ENCODE measurements at places on chromosomes 5 and 9. TPM values are rescaled to one million over a fixed set of nuclear protein-coding genes. Genes with fewer than 3 reads are reported as not detected.

DNA sequence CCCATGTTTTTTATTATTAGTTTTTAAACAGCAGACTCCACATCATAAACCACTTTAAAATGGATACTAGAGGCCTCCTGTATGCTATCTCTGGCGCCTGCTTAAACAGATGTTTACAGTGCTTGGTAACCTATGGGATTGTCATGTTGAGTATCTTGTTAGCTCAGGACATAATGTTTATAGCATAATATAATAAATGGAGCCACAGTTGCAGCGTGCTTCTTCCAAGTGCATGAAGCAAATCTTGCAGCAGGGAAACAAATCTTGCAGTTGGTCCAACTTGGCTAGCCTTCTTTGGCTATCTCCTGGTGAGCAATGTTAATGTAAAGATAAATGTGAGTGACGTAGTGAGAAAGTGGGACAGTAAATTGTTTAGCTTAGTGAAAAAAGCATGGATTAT lies 2.8 kb downstream of the GHR start:
- DNase-seq = no peak

GRCh38 chr9:122070728-122071515 lies 22.2 kb downstream of the TTLL11 start:
- no peak for DNase-seq

GRCh38 chr5:6886866-6887265 lies 173.6 kb downstream of the TENT4A start:
- no peak for DNase-seq

DNA sequence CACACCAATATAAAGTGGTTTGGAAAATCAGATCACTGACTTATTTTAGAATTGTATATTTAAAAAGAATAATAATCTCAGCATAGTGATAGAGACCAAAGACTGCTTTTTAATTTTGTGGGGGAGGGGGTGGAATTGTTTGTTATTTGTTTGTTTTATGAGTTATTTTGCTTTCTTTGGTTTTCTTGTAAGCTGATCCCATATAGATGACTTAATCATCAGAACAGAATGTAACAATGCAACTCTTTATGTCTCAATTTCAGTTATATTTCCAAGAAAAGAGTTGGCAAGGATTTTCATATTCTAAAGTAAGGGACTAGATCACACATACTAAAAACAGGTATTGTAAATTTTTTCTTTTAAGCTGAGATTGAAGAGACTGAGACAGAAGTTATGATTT lies 984.9 kb downstream of the TLE4 start:
- DNase-seq = no peak

DNA sequence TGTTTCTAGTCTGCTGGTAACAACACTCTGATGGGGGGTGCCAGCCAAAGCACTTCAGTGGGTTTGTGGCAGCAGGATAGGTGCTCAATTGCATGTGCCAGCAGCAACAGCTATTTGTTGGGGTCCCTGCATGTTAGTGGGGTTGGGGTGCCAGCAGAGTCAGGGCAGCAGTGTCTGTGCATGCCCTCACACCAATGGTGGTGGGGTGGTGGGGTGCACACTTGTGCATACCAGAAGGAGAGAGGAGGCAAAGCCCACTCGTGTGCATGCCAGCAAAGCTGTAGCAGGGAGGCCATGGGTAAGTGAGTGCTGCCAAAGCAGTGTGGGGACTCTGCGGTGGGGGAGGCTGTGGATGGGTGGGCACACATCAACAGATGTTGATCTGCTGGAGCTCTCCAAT lies 232.2 kb downstream of the GABRG2 start:
- DNase-seq = no peak

- no peak for DNase-seq
These were observed 87.2 kb downstream of the PGM5 start for GRCh38 chr9:68443624-68444023.

DNA sequence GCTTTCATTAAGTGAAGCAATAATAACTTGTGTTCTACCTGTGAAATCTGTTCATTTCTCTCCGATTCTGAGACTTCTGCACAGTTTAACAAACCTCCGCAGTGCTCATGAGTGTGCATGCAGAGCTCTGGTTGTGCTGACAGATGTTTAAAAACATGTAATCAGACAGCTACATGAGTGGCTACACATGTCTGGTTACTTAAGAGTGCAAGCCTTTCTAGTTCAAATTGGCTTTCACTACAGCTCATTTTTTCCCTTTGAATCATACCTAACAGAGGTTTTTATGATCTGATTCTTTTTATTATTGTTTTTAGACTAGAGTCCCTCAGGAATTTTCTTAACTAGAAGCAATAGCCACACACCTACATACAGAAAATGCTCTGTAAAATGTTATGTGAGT lies 310.2 kb downstream of the ARRDC3 start:
- DNase-seq = no peak

Gene PLAC8L1
- not detected for total RNA-seq
